ENCODE measurements at places on chromosomes 2 and 18.

GRCh38 chr2:175743011-175743410 lies 259.1 kb downstream of the LNPK start:
- DNase-seq: no peak

DNA sequence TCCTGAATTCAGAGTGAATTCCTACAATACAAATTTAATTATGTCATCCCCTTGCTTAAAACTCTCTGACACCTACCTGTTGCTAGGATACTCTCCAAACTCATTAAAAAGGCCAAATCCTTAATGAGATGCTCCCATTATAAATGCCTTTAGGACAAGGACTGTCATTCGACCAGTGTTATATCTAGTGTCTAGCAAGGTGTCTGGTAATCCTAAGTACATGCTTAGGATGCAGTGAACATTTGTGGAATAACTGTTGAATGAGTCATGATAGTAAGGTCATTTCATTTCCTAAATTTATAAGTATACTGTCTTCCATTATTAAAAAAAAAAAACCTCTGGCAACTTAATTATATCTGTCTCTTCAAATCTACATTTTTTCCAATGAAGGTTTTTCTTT lies 588.9 kb upstream of the NRXN1 start:
- no peak for DNase-seq

GRCh38 chr2:161172901-161173540 lies 12.8 kb downstream of the TANK start:
- no peak for DNase-seq

DNA sequence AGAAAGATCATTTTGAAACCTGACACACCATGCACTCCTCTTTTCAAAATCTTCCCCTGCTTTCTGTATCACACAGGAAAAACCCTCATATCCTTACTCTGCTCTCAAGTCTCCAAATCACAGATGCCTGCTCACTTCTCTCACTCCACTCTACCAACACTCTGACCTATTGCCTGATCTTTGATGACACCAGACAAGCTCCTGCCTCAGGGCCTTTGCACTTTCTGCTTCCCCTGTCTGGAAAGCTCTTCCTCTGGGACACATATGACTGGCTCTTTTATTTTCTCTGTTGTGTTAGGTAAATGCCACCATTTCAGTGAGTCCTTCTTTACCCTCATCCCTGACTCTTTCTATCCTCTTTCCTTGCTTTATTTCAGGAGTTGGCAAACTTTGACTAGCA lies 1300.7 kb upstream of the ZEB2 start:
- no peak for DNase-seq

DNA sequence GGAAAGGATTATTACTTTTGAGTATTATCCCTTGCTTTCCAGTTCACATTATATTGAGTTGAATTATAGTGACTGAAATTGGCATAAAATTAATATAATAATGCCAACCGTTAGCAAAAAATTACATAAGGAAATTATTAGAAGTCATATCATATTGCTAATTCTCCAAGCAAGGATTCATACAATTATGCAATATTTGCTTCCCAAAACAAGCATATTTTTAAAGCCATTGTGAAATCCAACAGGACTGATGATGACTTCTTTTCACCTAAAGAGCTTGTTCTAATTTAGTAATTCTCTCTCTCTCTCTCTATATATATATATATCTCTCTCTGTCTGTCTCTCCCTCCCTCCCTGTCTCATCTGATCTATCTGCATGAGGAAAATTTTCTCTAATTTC lies 283.5 kb downstream of the DSEL start:
- DNase-seq: no peak

DNA sequence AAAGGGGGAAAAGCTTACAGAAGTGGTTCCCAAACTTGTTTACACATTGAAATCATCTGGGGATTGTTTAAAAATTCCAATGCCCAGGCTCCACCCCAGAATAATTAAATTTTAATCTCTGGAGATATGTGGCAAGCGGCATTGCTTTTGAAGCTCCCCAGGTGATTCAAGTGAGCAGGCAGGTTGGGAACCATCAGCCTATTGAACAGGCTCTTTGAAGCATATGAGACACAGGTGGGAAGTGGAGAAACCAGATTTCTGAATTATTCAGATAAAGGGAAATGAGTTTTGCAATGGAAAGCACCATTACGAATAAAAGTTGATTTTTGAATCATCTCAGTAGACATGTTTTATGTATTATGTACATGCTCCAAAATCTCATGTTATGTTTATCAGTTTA lies 57.6 kb upstream of the NOSTRIN start:
- DNase-seq: no peak

DNA sequence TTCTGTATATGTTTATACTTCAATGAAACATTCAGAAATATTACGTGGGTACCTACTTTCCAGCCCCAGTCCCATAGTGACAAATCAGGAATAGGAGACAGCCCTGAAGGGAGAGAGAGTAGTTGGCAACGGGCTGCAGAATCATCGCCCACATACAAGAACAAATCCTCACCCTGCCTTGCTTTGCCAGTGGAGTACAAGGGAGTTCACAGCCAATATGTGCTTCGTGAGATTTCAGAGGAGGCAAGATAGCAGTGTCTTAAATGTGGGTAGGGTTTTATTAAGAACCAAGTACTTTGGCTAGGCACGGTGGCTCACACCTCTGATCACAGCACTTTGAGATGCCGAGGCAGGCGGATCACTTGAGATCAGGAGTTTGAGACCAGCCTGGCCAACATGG lies 40.3 kb upstream of the PKDCC start:
- no peak for DNase-seq

DNA sequence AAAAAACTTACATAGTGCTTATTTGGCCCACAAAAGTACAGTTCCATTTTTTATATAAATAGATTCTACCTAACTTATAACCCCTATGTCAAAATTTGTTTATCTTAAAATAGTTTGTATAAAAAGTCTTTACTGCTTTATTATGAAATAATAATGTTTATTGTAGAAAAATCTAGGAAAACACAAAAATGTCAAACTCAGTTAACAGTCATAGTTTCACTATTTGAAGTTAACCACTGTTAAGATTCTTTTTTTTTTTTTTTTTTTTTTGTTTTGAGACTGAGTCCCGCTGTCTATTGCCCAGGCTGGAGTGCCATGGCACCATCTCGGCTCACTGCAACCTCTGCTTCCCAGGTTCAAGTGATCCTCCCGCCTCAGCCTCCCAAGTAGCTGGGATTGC lies 26.5 kb upstream of the ABI2 start:
- DNase-seq: no peak

- DNase-seq: no peak
Observed at GRCh38 chr2:166424841-166425240, 49.1 kb upstream of the SCN9A start.

GRCh38 chr2:72149556-72150156 lies 2.0 kb upstream of the CYP26B1 start:
- no peak for DNase-seq

DNA sequence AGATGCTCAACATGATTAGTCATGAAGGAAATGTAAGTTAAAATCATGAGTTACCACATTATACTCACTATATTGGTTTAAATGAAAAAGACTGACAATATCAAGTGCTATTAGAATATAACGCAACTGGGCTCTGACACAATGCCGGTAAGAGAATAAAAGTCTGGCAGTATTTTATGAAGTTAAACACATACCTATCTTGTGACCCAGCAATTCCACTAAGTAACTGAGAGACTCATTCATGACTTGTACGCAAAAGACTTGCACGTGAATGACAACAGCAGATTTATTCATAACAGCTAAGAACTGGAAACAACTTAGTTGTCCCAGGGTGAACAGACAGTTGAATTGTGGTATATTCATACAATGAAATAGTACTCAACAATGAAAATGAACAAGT lies 342.1 kb downstream of the SLC4A3 start:
- no peak for DNase-seq

DNA sequence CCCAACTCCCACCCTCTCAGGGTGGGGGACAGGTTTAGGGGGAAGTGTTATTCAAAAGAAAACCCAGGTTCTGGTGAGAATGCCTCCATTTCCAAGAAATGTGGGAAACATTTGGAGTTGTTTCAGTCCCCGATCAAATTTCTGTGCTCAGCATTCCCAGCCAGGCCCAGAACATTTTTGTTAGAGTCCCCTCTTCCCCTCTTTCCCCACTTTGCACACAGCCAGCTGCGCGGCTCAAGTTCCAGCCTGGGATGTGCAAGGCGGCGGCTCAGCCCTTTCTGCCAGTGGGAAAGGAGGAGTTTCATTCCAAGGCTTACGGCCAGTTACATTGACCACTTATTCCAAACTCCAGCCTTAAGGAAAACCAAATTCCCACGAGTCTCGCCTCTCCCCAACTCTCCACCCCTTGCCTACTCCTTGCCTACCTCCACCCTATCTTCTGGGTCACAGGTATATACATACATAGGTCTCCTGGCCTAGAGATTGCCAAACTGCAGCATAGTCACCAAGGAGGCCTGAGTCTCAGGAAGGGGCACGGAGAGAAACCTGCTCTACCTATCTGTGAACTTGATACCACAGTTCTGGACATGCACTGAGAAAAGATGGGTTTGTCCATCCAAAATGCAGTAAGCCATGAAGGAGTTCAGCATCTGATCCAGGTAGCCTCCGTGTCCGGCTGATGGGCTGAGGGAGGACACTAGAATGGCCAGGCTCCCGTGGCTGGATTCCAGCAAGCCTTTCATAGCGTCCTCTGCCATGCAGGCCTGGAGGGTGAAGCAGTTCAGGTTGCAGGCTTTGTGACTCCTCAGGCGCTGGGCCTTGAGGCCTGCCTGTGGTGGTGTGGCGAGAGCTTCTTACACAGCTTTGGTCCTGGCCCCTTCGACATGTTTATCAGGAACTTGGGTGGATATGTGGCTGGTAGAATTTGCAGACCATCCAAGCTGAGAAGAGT lies 154.5 kb downstream of the ZFP36L2 start:
- no peak for DNase-seq

DNA sequence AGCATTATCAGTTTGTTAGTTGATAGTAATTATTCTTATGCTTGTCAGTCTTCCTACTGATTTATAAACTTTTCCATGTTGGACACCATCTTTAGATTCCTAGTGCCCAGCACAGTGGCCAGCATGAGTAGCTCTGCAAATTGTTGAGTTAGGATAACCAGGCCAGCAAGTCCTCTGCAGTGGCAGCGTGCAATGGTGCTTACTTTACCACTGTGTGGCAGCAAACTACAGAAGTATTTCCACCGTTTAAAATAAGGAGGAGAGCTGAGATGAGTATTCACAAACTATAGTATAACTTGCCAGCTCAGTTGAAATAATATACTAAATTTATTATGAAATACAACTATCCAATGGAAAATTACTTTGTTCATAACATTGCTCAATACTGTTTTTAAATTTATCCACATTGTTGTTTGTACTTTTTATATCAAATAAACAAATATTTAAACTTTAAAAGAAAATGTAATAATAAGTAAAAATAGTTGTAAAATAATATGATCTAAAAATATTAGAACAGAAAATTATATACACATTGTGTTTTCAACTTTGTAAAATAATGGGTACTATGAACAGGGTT lies 9.3 kb upstream of the THADA start:
- no peak for DNase-seq

DNA sequence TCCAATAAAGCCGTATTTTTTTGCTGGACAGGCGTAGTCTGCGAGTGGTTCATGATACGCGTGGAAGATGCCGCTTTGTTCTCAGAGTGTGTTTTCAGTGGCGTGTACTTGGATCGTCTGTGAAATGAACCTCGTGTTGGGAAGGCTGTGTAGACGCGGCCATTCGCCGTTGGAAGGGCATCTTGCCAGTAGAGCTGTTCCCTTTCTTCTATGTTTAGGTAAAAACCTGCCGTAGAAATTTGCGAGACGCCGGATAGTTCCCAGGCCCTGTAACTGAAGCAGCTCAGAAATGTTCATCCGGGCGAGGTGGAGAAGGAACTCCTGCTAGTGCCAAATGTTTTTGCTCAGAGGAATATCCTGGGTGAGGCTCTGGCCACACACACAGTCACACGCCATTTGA lies 133.6 kb downstream of the NFATC1 start:
- DNase-seq: no peak

GRCh38 chr18:13237641-13238040 lies 19.1 kb downstream of the LDLRAD4 start:
- DNase-seq: no peak

DNA sequence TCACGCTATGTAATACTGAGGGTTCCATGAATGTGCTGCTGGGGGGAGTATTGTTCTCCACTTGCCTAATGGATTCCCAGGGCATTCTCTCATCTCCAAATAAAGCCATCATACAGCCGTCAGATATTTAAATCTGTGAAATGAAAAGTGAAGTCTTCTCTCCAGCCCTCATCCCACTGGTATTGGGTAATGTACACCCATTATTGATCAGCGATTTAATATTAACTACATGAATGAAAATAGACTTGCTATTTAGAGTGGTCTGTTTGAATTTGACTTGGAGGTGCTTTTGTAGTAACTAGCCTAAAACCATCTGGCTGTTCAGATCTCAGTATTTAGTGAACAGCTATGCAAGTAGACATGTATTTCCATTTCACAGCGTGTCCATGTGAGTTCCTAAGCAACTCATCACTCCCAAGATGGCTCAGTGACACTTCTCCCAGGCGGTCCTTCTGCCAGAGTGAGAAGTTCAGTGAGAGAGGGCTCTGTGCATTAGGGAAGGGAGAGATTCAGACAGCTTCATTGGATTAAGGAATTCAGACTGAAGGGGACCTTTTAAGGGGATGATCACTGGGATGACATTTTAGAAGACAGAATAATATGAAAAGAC lies 140.7 kb downstream of the WDSUB1 start:
- no peak for DNase-seq

Data from HL-60 (cell line).